ENCODE measurements at places on chromosomes 11 and 22. TPM values are rescaled to one million over a fixed set of nuclear protein-coding genes. Genes with fewer than 3 reads are reported as not detected.

The ZP1 gene
- not detected for total RNA-seq

DNA sequence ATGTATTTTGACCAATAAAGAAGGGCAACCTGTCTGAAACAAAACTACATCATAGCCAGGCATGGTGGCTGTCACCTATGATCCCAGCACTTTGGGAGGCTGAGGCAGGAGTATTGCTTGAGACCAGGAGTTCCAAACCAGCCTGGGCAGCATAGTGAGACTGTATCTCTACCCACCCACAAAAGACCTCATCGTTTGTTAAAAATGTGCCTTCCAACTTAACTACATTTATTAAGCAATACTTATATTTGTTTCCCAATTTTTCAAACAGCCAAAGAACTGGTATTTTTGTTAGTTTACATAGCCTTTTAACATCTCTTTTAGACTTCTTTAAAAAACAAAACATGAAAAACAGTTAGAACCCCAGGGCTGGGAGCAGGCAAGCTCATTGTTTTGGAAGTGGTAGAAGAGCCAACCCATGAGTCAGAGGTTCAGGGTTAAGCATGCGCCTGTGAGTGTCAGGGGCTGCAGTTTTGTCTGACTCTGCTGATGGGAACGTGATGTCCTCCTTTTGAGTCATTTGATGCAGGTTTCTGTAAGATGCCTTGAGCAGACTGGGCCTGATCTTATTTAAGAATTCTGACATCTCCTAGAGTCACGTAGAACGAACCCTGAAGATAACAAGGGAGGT is 53.9 kb upstream of the CRTAM start:
- H3K4me1 ChIP-seq = peaks cover 23% of the 10 kb centered on the region
- no peak for DNase-seq
- no peak overlapping the region for H3K4me3 ChIP-seq

The TMEM191C gene
- total RNA-seq = 0.92 TPM

DNA sequence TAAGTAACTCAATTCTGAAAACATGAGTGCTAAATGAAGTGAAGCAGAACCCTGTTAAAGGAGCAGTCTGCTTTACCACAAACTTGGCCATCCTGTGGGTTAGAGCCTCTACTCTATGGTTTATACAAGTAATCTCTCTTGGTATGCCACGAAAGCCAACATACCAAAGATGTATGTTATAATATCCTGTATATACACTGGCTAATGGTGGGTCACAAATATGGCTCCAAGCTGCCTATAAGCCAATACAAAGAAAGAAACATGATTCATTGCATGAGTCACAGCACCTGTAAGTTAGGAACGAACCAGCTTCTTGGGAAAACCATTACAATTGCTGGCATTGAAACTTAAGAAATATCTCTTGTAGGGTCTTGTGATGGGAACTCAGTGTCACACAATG is 16.1 kb downstream of the XRRA1 start:
- peaks cover 2% of the 10 kb centered on the region for H3K4me1 ChIP-seq
- H3K27me3 ChIP-seq = no peaks in the 10 kb centered on the region
- H3K36me3 ChIP-seq = peaks cover 10% of the 10 kb centered on the region
- no peak overlapping the region for H3K27ac ChIP-seq
- no peak for DNase-seq

The CCDC73 gene
- not detected for total RNA-seq

GRCh38 chr11:15473954-15474837 is 359.5 kb downstream of the INSC start:
- no peak overlapping the region for H3K27ac ChIP-seq
- DNase-seq = no peak
- no peak overlapping the region for H3K4me3 ChIP-seq
- H3K4me1 ChIP-seq = no peaks in the 10 kb centered on the region
- no peaks in the 10 kb centered on the region for H3K36me3 ChIP-seq
- H3K27me3 ChIP-seq = no peaks in the 10 kb centered on the region

The SMTNL1 gene
- total RNA-seq = 45.2 TPM
